ENCODE measurements at places on chromosomes 7 and 10. TPM values are rescaled to one million over a fixed set of nuclear protein-coding genes. Genes with fewer than 3 reads are reported as not detected.

GRCh38 chr10:1400101-1401070 lies 336.9 kb downstream of the ADARB2 start:
- H3K4me3 ChIP-seq, result no peak overlapping the region
- no peaks in the 10 kb centered on the region for H3K27me3 ChIP-seq
- peaks cover 19% of the 10 kb centered on the region for H3K4me1 ChIP-seq
- DNase-seq, result peak; percentile 32

HMX2 gene
- not detected for total RNA-seq

TMEM140 gene
- total RNA-seq, result 3.0 TPM

ANKRD16 gene
- 11.5 TPM for total RNA-seq

ASB13 gene
- total RNA-seq, result 14.8 TPM

Measured in spinal cord (tissue), 10 donors.